ENCODE measurements at places on chromosomes 5 and 9.

DNA sequence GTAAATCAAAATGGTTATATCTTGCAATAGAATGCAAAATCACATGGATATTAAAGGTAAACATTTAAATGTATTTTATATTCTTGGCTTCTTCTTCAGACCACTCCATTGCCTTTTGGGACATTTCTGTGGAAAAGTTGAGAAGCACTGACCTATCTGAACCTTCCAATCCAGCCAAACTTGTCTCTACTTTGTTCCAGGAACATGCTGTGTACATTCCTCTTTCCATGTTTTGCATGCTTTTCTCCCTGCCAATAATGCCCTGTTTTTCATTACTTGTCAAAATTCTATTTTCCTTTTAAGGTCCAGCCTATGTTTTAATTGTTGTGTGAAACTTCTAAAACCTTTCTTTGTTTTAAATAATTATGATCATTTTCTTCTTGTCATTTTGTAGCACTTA, 28.3 kb downstream of the JAK2 start:
- no peak for DNase-seq

GRCh38 chr5:122499585-122499984, 187.5 kb downstream of the SNCAIP start:
- DNase-seq, result no peak

- no peak for DNase-seq
Measured at GRCh38 chr5:166083183-166083959, 2208.1 kb upstream of the WWC1 start.

DNA sequence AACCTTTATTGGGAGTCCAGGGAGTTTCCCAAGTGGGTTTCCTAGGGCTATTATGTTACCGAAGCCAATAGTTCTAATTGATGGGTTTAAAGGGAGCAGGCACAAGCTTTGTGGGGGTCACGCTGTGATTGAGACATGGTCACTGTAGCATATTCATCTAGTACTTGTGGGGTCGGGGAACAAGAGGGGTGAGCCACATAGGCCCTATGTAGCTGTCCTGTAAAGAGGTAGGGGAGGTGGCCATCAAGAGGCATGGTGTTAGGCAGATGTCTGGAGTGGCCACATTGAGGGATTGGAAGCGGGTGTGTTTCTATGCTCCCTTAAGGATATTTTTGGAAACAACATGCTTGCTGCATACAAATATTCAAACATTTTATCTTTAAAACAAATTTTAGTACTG, 50.1 kb downstream of the EXOSC2 start:
- DNase-seq, result no peak

DNA sequence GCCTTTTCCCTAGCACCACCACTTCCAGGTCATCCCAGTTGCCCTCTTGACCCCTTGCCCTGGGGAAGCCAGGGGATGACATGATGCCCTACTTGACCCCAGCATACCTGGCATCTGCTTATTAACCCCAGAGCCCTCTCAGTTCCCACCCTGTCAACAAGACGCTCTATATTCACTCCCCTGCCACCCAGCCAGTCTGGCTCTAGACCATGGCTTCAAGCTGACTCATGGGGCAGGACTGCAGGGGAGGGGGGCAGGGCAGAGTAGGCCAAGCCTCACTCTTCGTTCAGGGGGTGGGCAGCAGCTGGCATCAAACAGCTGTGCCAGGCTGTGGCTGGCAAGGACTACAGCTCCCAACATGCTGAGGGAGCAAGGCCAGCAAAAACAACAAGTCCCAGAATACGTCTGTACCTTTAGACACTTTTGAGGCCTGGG, 5.3 kb downstream of the ATOSB start:
- DNase-seq, result no peak

DNA sequence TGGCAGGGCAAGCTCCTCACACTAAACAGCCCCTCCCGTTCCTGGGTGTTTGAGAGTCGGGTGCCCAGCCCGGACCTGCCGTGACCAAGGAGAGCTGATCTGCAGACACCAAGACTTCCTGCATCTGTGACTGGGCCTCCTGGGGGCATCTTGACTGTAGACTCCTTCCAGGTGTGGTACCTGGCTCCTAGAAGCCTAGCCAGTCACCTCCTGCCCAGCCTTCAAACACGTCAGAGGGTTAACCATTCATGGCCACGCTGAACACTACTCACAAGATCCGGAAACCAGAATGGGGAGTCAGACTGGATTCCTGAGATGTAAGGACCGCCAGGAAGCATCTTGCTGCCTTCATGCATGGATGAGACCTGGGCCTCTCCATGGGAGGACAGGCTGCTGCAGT, 3.7 kb upstream of the LCN2 start:
- no peak for DNase-seq

- DNase-seq, result no peak
Measured at GRCh38 chr5:170168002-170168401, 62.3 kb downstream of the FOXI1 start.

GRCh38 chr5:68332556-68332955, 117.0 kb downstream of the PIK3R1 start:
- no peak for DNase-seq
